ENCODE measurements at places on chromosomes 16 and 17.
A peak's percentile ranks its signal among the peaks of the same experiment; 100 is the strongest.

DNA sequence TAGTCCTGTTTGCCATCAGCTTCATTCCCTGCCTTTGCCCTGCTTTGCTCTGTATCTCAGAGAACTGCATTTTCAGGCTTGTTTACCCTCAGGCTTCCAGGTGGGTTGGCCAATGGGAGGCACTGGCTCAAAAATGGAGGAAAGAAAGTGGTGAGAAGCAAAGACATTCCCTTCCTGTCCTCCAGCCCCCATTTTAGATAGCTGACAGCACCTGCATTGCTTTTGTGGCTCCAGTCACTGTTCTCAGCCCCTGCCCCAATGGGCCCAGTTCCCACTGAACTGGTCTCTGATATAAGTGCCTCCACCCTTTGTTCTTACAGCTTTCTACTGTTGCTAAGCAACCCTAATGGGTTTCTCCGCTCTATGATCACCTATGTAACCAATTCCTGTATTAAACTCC, 19.4 kb upstream of the SDK2 start:
- H3K36me3 ChIP-seq = no peaks in the 10 kb centered on the region
- no peak overlapping the region for H3K4me3 ChIP-seq
- no peak overlapping the region for H3K27ac ChIP-seq
- no peaks in the 10 kb centered on the region for H3K4me1 ChIP-seq
- peaks cover 20% of the 10 kb centered on the region for H3K27me3 ChIP-seq

- H3K36me3 ChIP-seq = peaks cover 4% of the 10 kb centered on the region
- peak overlapping the region; percentile 84 for H3K27ac ChIP-seq
- H3K4me1 ChIP-seq = peaks cover 37% of the 10 kb centered on the region
- DNase-seq = peak; percentile 79
- no peaks in the 10 kb centered on the region for H3K27me3 ChIP-seq
These were observed 151.9 kb downstream of the MSI2 start for GRCh38 chr17:57408071-57408811.

DNA sequence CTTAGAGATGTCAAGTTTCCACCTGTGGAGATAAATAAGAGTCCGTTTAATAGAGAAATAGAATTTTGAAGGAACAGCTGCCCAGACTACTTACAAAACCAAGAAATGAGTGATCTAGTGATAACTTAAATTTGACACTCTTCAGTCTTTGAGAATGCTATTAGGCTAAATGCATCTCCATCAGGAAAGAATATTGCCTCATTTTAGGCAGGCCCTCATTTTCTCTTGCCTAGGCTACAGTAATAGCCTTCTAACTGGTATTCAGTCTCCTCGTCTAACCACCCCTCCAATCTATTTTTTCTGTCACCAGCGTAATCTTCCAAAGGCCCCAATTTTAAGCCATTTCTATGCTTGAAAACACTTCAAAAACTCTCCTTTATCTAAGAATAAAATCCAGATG, 537.8 kb upstream of the CA10 start:
- H3K4me1 ChIP-seq = no peaks in the 10 kb centered on the region
- H3K4me3 ChIP-seq = no peak overlapping the region
- no peak for DNase-seq
- H3K27ac ChIP-seq = no peak overlapping the region
- peaks cover 2% of the 10 kb centered on the region for H3K27me3 ChIP-seq
- H3K36me3 ChIP-seq = no peaks in the 10 kb centered on the region

GRCh38 chr16:66603537-66604375, 748 bp upstream of the CMTM3 start:
- peak overlapping the region; percentile 67 for H3K4me3 ChIP-seq
- peaks cover 5% of the 10 kb centered on the region for H3K4me1 ChIP-seq
- DNase-seq = peak; percentile 81
- H3K36me3 ChIP-seq = peaks cover 4% of the 10 kb centered on the region

GRCh38 chr17:73646409-73647300, 2.4 kb upstream of the SDK2 start:
- peaks cover 79% of the 10 kb centered on the region for H3K27me3 ChIP-seq
- no peak overlapping the region for H3K27ac ChIP-seq
- no peaks in the 10 kb centered on the region for H3K36me3 ChIP-seq
- no peak for DNase-seq
- no peaks in the 10 kb centered on the region for H3K4me1 ChIP-seq

DNA sequence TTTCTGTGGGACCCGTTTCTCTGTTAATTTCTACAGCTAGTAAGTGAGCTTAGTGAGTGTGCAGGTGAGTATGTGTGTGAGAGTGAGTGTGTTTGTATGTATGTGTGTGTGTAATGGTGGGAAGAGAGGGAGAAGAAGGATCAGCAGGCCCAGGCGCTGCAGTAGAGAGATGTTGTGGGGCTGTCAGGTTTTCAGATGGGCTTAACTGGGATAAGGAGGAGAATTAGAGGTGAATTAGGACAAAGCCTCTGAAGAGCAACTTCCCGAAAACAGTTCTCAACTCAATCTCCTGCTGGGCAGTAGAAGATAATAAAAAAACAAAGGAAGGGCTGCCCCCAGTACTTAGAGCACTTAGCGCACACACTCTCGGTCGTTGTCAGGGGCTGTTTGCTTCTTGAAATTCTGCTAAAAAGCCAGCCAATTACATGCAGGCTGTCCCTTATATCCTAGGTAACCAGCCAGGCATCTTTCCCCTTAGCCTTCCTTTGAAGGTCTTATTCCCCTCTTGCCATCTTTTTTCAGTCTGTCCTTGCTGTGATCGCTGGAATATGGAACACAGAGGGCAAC, 63.4 kb downstream of the CLEC16A start:
- H3K27ac ChIP-seq = no peak overlapping the region
- H3K27me3 ChIP-seq = no peaks in the 10 kb centered on the region
- no peak overlapping the region for H3K4me3 ChIP-seq
- no peak for DNase-seq
- no peaks in the 10 kb centered on the region for H3K4me1 ChIP-seq

- no peaks in the 10 kb centered on the region for H3K36me3 ChIP-seq
- no peak overlapping the region for H3K27ac ChIP-seq
- DNase-seq = no peak
- H3K4me1 ChIP-seq = no peaks in the 10 kb centered on the region
- no peaks in the 10 kb centered on the region for H3K27me3 ChIP-seq
These were observed 468.0 kb downstream of the TOX3 start for GRCh38 chr16:52078716-52079655.

GRCh38 chr16:2143878-2144485, 4.4 kb upstream of the RAB26 start:
- H3K36me3 ChIP-seq = no peaks in the 10 kb centered on the region
- H3K27me3 ChIP-seq = no peaks in the 10 kb centered on the region
- H3K27ac ChIP-seq = no peak overlapping the region
- H3K4me3 ChIP-seq = no peak overlapping the region

GRCh38 chr17:48915459-48916282, 7.5 kb downstream of the UBE2Z start:
- no peak overlapping the region for H3K4me3 ChIP-seq
- DNase-seq = peak; percentile 46
- peaks cover 5% of the 10 kb centered on the region for H3K4me1 ChIP-seq
- peaks cover 84% of the 10 kb centered on the region for H3K36me3 ChIP-seq
- H3K27ac ChIP-seq = peak overlapping the region; percentile 3
- H3K27me3 ChIP-seq = no peaks in the 10 kb centered on the region

GRCh38 chr16:48505705-48506104, 104.3 kb downstream of the N4BP1 start:
- no peaks in the 10 kb centered on the region for H3K27me3 ChIP-seq
- H3K4me3 ChIP-seq = no peak overlapping the region
- H3K4me1 ChIP-seq = no peaks in the 10 kb centered on the region
- H3K36me3 ChIP-seq = no peaks in the 10 kb centered on the region

DNA sequence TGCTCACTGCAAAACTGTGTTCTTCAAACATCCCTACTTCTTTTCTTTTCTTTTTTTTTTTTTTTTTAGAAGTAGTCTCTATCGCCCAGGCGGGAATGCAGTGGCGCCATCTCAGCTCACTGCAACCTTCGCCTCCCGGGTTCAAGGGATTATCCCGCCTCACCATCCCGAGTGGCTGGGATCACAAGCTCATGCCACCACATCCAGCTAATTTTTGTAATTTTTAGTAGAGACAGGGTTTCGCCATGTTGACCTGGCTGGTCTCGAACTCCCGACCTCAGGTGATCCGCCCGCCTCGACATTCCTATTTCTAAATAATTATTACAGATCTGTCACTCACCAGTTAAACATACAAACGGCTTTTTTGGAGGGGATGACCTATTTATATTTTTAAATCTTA, 1.0 kb upstream of the RNASEK start:
- peaks cover 17% of the 10 kb centered on the region for H3K36me3 ChIP-seq
- H3K4me3 ChIP-seq = peak overlapping the region; percentile 82
- peaks cover 23% of the 10 kb centered on the region for H3K4me1 ChIP-seq
- DNase-seq = no peak
- H3K27me3 ChIP-seq = no peaks in the 10 kb centered on the region

- no peaks in the 10 kb centered on the region for H3K27me3 ChIP-seq
- no peak overlapping the region for H3K27ac ChIP-seq
- H3K36me3 ChIP-seq = no peaks in the 10 kb centered on the region
- no peak overlapping the region for H3K4me3 ChIP-seq
These were observed 106.4 kb downstream of the PARN start for GRCh38 chr16:14523632-14524031.

- H3K27ac ChIP-seq = no peak overlapping the region
- no peak overlapping the region for H3K4me3 ChIP-seq
- DNase-seq = no peak
- peaks cover 68% of the 10 kb centered on the region for H3K27me3 ChIP-seq
- no peaks in the 10 kb centered on the region for H3K36me3 ChIP-seq
These were observed 3.3 kb downstream of the TLCD3B start for GRCh38 chr16:30027588-30028437.

DNA sequence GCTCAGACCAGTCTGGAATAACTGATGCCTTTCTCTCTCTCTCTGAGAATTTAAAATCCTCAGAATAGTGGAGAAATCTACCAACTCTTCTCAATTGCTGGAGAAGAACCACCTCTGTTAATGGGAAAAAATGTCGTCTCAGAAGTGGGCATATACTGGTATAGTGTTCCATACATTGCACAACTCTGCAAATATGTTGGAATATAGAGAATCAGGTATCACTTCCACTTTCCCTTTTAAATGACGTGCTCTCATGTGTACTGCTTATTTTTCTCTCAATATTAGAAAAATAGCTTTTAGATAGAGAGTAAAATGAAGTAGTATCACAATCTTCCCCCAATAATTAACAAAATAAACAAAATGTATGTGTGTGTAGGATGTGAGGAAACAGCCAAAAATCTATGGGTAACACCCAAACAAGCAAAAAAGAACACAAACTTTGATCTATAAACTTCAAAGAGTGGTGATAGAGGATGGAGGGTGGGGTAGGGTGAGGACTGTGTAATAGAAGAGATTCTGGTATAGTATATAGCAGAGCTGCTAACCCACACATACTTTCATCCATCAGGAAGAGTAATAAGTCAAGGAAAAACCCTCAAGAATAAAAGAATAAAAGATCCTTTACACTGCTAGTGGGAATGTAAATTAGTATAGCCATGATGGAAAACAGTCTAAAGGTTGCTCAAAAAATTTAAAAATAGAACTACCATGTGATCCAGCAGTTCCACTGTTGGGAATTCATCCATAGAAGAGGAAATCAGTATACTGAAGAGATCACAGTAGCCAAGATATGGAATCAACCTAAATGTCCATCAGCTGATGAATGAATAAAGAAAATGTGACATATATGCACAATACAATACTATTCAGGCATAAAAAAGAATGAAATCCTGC, 46.9 kb downstream of the NFATC3 start:
- H3K27ac ChIP-seq = no peak overlapping the region
- H3K27me3 ChIP-seq = no peaks in the 10 kb centered on the region
- no peak overlapping the region for H3K4me3 ChIP-seq
- no peaks in the 10 kb centered on the region for H3K4me1 ChIP-seq
- H3K36me3 ChIP-seq = no peaks in the 10 kb centered on the region
- no peak for DNase-seq

DNA sequence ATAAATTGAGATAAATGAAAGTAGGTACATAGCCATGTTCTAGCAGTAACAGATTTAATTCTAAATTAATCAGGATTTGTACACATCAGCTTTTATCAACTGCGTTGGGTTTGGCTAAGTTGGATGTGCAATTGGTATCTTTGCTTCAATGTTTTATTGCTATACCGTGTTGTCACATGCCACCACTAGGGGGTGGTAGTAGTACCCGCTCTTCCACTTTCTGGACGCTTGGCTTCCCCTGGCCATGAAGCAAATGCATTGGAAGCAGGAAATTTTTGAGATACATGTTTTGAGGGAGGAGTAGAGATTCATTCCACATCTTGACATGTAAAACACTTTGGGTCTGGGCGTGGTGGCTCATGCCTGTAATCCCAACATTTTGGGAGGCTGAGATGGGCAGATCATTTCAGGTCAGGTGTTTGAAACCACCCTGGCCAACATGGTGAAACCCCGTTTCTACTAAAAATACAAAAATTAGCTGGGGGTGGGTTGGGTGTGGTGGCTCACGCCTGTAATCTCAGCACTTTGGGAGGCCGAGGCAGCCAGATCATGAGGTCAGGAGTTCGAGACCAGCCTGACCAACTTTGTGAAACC, 58.6 kb downstream of the EMP2 start:
- H3K27me3 ChIP-seq = no peaks in the 10 kb centered on the region
- no peak overlapping the region for H3K4me3 ChIP-seq
- DNase-seq = peak; percentile 57
- no peak overlapping the region for H3K27ac ChIP-seq
- no peaks in the 10 kb centered on the region for H3K36me3 ChIP-seq

DNA sequence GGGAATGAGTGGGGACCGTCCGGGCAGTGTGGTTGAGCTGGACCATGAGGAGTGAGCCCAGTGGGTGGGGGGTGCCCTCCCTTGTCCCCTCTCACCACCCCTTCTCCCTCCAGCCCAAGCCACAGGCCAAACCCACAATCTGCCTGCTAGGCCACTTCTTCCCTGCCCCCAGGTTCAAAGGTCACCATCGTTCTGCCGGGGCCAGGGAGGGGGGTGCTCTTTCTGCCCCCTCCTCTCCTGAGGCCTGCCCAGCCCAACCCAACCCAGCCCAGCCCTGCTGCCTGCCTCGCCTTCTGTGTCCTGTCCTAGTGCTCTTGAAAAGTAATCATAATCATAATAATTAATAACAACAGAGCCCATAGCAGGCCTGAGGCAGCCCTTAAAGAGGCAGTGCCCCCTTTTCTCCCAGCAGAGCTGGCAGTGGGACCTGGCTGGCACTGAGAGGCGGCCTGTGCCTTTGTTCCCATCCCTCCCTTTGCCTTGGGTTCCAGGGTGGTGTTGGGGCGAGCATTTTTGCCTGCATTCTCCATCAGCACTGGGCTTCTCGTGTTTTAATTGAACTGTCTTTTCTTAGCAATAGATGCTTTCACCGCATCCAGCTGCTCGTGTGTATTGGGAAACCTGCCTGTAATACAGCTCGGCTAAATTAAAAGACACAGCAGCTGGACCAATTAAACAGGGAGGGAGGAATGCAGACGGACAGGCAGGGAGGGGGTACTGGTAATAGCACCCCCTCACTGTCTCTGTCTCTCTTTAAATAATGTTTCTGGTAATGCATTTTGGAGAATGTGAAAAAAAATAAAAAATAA, 46.8 kb downstream of the SREBF1 start:
- peaks cover 21% of the 10 kb centered on the region for H3K36me3 ChIP-seq
- peak; percentile 41 for DNase-seq
- no peak overlapping the region for H3K4me3 ChIP-seq
- H3K27me3 ChIP-seq = no peaks in the 10 kb centered on the region

DNA sequence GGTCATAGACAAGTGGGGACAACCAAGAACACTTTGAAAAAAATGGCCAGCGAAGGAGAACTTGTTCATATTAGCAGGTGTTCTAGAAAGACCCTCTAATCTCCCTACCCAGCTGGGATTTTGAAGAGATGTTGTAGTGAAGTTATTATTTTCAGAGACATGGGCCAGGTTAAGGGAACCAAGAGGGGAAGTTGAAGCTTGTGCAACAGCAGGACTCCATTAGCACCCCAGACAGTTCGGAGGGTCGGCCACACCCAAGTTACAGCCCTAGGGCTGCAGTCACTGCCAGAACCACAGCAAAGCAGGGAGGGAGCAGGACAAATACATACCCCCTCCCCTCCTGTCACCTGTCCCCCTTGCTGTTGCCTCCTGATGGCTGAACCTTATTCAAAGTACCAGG, 42.3 kb downstream of the WSB1 start:
- no peaks in the 10 kb centered on the region for H3K36me3 ChIP-seq
- no peak overlapping the region for H3K27ac ChIP-seq
- no peak for DNase-seq
- no peak overlapping the region for H3K4me3 ChIP-seq
- H3K4me1 ChIP-seq = peaks cover 5% of the 10 kb centered on the region

Data from large intestine (tissue), 12 donors.